Activated naive CD4-positive, alpha-beta T cell (primary cell): ENCODE measurements at places on chromosomes 12 and 14.

DNA sequence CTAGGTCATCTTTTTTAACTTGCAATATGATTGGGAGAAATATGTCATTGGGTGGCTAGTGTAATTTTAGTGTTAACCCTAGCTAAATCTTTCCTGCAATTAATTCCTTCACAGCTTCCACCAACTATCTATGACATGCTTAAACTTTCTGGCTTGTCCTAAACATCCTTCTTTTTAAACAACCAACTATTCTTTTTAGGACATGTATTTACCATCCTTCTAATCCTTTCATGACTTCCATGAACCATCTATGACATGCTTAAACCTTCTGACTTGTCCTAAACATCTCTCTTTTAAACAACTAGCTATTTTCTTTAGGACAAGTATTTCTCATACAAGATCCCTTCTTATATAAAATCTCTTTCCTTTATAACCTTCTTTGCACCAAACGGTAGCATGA is 179.6 kb upstream of the PDZRN4 start:
- DNase-seq, result no peak

GRCh38 chr12:66269757-66270383 is 32.4 kb upstream of the HELB start:
- DNase-seq, result no peak

- no peak for DNase-seq
Observed at GRCh38 chr14:92004062-92004461, 35.8 kb downstream of the TRIP11 start.

- DNase-seq, result no peak
Observed at GRCh38 chr14:42140831-42141279, 534.2 kb downstream of the LRFN5 start.

- no peak for DNase-seq
Observed at GRCh38 chr14:70023871-70024270, 144.7 kb downstream of the SMOC1 start.
